ENCODE measurements at places on chromosomes 12 and 14. TPM values are rescaled to one million over a fixed set of nuclear protein-coding genes. Genes with fewer than 3 reads are reported as not detected.

DNA sequence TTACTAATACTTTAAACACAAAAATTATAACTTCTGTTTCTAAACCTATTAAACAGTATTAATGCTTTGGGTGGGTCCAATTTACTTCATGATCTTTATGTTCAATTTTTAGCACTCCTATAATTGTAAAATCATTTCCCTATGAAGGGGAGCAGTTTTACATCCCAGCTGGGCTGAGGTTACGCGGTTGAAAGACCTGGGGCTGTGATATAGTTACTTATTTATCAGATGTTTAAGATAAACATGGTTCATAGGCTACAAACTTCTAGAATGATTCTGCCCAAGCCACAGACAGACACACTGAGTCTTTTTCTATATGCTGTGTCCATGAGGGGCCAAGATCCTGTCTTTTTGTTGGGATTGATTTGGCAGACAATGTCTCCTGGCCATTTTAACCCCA, 44.4 kb downstream of the DYRK2 start:
- DNase-seq = no peak

DAO gene
- 0.79 TPM for total RNA-seq

DNA sequence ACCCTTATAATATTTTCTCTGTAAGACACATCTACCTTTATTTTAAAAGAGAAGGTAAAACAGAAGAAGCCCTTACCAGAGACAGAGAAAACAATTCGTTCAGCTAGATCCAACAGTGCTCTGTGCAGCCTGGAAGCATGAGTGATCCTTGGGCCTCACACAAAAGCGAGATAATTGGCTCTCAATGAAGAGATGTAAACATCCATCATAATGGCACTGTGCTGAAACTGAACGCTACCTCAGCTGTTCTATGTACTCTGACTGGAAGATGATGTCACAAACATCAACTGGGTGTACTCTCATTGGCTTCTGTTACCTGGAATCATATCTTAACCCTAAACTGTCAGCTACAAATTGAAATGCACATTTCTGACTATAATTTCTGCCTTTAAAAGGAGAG, at the start of gene MGAT4C:
MGAT4C (minus strand) TSS at position 229 of the 400 bp plus-strand sequence.
- no peak for DNase-seq

- DNase-seq = no peak
Observed at GRCh38 chr12:2239381-2239871, 186.6 kb downstream of the CACNA1C start.

DNA sequence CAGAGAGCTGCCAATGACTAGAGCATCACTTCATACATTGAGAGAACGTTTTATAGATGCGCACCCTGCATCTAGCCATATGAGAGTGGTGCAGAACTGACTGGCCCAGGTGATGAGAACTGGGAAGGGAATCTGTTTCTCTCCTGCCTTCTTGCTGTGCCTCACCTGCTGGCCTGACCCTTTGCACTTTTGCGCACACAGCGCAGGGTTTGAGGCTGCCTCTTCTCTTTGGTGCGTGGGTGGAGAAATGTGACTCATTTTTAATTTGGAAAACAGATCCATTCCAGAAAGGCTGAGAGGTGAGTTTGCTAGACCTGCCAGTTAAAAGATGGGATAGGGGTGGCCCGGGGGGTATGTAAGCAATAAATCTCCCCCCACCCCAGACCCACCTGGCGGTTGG, 453 bp upstream of the ESRRB start:
- no peak for DNase-seq

GRCh38 chr12:56165369-56165768, 7.2 kb downstream of the MYL6 start:
- no peak for DNase-seq

DNA sequence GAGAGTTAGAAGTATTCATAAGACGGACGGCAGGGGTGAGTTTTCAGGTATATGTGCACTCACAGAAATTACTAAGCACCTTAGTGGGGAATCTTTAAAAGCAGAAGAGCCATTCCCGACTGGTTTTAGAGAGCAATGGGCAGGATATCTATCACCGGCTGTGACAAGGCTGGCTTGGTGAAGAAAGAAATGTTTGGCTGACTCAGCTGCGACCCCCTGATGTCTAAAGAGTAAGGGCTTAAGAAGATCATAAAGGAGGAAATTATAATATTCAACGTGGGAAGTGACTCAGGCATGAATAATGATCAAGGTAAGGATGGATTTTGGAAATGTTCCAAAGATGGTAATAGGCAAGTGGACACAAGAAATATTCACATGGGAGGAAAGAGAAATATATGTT, 407.6 kb downstream of the TMEM132D start:
- DNase-seq = no peak

- no peak for DNase-seq
Observed at GRCh38 chr12:11685316-11685715, 35.8 kb downstream of the ETV6 start.

- DNase-seq = peak; percentile 35
Observed at GRCh38 chr12:56153678-56154065, 1.3 kb downstream of the MYL6B start.

- DNase-seq = no peak
Observed at GRCh38 chr14:106681161-106681560, 1154.8 kb downstream of the TMEM121 start.

TEAD4 gene
- 11.3 TPM for total RNA-seq

AMDHD1 gene
- 0.41 TPM for total RNA-seq

DNA sequence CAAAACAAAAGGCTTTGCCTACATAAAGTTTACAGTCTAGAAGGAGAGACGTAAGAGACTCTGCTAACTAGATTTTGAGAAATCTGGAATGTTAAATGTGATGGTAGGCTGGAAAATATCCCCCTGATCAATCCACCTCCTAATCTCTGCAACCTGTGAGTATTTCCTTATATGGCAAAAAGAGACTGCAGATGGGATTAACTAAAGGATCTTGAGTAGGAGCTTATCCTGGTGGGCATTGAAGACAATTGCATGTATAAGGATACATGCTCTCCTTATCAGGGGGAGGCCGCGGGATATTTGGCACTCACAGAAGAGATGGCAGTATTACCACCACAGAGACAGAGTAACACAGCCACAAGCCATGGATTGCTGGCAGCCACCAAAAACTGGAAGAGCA, 95.2 kb downstream of the EGLN3 start:
- DNase-seq = no peak

DNA sequence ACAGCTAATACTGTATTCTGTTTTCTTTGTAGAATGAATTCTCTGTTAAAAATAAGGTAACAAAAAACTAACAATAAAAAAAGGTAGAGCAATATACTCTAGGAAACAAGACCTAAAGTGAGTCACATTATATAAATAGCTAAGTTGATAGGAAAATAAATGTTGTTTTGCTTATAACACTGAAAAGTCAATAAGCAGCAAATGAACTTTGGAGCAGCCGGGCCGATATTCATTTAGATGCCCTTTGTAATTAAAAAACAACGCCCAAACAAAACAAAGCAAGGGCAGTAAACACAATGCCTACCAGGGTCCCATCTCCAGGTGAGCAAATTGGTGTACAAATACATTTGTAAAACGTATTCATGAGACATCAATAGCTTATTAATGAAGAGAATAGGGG, 227.6 kb upstream of the FOXN3 start:
- DNase-seq = no peak

DNA sequence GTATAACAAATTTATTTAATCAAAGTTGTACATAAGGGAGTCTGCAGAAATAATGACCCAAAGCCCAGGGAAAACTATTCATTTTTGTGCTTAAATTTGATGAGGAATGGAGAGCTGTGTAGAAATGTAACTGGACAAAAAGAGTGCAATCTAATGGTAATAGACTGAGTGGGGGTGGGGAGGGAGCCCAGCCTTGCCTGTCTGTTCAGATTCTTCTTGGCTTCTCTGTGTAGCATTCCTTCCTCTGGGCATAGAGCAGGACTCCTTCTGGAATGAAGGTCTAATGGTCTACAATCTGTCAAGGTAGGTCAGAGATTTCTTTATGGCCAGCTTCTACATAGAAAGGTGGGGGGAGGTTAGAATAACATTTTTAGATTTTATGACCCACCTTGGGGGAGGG, 126.1 kb downstream of the SYT10 start:
- no peak for DNase-seq

DNA sequence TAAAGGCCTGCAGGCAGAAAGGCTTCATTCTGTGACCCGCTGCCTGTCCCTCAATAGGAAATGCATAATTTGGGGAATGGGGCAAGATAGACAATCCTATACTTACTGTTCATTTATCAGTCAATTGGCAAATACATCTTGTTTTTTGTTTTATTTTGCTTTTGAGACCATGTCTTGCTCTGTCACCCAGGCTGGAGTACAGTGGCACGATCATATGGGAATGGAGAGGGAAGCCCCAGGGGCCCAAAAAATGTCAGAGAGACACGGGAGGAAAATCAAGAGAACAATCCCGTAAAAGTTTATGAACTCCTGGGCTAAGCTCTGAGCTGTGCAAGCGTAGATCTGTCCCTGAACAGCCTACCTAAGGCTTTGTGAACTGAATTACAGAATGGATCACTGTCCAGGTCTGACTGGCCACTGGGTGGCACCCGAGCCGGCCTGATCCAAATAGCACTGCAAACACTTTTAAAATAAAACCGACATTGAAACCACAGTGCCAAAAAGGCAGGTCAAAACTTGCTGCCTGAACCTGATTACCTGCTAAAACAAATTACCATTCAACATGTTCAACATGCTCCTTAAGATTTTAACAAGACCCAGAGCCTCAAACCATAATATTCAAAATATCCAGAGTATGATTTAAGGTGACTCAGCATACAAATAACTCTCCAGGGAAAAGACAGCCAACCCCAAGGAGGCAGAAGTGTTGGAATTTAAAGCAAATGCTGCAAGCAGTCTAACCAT, 11.8 kb downstream of the COPS7A start:
- DNase-seq = peak; percentile 82

DNA sequence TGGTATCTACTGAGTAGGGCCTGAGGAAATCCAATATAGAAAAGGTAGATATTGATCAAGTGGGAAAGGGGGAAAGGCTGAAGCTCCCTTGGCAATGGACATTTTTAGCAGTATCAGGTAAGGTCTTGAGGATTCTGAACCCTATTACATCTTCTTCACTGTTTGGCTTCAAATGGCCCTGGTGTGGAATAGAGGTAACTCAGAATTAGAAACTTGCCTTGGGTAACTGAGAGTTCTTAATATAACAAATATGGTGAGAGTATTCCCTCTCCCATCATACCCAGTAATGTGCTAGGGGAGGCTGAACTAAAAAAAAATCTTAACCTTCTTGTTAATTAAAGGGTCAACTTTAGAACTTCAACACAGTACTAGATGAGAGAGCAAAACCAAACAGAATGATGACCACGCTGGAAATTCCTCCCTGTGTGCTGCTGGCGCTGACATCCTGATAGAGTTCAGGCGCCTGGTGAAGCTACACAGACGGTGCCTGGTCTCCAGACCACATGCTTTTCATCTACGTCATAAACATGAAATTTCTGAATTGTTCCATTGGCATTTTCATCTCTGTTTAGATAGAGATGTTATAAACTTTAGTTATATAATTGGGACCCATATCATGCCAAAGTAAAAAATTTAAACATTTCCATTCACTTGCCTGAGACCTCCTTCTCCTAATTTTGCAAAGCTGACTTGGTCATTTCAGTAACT, 128.3 kb downstream of the AKAP6 start:
- no peak for DNase-seq

DNA sequence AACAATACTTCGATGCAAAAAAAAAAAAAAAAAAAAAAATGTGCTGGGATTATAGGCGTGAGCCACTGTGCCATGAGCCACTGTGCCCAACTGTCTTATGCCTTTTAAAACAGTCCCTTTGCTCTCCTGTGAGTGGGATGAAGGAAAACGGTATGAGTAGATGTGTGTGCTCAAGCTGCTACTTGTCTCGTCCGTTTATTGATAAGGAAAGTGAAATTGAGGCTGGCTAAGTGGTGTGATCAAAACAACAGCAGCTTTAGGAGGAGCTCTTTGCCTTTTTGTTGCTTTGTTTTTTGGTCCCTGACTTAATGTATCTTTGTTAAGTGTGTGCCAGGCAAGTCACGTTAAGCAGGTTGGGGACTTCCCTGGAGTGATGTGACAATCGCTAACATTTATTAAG, 275.9 kb downstream of the TMEM132C start:
- DNase-seq = no peak

- no peak for DNase-seq
Observed at GRCh38 chr12:46087916-46088439, 97.6 kb upstream of the SCAF11 start.

TAS2R50 gene
- total RNA-seq = 3.7 TPM
